ENCODE measurements at places on chromosomes 3 and 15.

DNA sequence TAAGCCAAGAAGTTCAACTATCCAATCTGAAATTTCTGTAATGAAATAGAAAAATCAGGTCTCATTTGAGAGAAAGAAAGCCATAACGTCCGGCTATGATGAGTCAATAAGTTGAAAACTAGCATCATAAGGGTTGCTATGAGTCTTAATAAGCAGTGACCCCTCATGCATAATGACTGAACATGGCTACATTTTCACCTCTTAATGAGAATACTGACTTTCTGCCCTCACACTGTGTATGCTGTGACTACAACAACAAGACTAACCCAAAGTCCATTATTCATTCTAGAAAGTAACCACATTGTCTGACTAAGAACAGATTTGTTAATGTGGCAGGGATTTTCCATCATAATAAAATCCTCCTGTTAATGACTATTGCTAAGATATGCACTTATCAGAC lies 884.0 kb upstream of the CADM2 start:
- DNase-seq: no peak

GRCh38 chr3:140924097-140924873 lies 17.4 kb upstream of the SLC25A36 start:
- no peak for DNase-seq

DNA sequence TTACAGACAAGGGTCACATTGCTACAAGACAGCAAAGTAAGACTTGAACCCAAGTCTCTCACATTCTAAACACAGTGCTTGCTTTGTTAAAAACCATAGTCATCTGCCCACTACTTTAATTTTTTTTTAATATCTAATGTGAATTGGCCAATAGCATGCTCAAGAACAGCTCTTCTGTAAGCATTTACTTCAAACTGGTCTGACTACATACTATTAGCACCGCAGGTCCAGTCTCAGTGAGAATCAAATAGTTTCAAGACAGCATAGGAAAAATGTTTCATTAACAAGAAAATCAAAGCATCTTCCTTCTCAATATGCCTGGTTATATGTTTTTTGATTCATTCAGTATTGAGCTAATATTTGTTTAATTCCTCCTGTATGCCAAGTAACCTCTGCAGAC lies 419.9 kb downstream of the ERC2 start:
- DNase-seq: no peak

- DNase-seq: no peak
These were observed 18.0 kb downstream of the SPPL2A start for GRCh38 chr15:50747523-50747922.

DNA sequence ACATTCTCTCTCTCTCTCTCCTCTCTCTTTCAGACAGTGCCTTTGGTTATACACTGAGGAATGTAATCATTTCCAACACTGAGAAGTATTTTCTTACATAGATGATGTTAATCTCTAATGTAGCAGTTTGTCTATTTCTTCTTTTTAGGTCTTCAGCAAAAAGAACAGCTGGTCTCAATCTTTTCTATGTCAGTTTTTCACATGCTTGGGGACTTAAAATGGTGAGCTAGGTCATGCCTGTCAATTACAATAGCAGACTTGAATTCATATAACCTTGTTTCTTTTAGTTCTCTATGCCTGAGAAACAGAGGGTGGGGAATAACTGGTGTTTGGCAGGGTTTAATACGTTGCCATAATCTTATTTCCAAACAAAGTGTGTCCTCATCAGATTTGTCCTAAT lies 786.2 kb downstream of the SQOR start:
- no peak for DNase-seq

DNA sequence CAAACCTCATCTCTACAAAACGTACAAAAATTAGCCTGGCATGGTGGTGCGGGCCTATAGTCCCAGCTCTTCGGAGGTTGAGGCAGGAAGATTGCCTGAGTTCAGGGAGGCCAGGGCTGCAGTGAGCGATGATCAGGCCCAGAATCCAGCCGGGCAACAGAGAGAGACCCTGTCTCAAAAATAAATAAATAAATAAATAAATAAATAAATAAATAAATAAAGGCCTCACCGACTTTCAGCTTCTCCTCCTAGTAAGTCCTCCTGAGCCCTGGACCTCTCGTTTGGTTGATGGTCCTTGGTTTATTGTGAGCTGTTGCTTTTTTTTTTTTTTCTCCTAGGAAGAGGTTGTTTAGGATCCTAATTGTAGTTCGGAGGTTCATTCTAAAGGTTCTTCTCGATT lies 25.1 kb downstream of the WDR73 start:
- no peak for DNase-seq

DNA sequence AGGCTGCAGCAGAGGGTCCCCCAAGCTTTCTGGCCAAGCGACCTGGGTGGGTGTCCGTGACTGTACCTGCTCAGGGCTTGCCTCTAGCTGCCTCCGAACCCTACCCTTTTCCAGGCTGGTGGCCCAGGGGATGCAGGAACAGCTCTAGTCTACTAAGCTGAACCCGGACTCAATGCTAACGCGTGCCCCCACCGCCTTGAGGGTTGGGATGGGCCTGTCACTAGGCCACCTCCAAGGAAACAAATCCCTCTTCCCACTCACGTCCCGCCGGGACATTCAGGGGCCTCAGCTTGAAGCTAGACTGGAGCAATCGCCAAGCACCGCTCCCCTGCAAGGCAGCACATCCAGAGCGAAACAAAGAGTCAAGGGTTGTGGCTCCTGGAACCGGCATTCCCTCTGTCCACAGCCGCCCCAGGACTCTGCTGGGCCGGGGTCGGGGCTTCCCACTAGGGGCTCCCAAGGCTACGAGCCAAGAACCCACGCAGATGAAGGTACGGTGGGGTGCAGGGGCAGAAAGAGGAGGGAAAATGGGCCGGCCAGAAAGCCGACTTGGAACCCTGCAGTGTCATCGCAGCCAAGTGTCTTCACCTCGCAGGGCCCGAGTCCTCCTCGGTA lies 2.9 kb downstream of the FBXL22 start:
- DNase-seq: no peak

- DNase-seq: no peak
These were observed 114.3 kb downstream of the FAM43A start for GRCh38 chr3:194800002-194800401.

GRCh38 chr3:51943451-51944391 lies 1.6 kb downstream of the PARP3 start:
- DNase-seq: no peak

GRCh38 chr3:43162230-43163084 lies 56.6 kb upstream of the POMGNT2 start:
- DNase-seq: no peak

DNA sequence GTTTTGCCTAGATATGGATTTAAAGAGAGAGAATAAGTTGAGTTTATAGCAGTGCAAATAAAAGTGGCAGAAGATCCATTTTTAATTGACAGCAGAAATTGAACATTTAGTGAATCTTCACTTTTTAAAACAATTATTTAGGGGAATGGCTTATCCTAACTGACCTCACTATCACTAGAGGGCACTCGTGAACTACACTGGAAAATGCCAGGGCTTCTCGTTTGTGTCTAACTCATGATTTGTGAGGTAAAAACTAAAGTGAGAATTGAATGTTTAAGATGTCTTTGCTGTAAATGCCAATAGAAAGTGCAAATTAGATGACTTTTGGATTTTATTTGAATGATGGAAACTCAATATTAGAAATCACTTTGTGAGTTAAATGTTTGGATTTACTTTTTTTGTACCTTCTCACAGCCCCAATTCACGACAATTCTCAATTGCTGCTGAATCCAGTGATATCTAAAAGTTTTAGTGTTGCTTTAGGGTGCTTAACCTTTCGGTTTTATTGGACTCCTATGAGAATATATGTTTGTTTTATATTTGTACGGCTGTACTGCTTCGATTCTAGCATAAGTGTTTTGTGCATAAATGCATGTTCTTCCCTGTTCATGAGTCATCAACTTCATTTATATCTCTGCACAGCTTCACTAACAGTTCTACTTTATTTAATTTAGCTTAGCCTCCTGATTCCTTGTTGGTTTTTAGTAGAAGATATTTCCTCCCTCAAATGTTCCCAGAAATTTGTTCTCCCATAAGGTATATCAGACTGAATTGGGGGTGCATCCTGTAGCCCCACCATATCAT lies 462.1 kb downstream of the MFSD1 start:
- DNase-seq: no peak

GRCh38 chr3:185949515-185949914 lies 11.7 kb upstream of the TRA2B start:
- no peak for DNase-seq

DNA sequence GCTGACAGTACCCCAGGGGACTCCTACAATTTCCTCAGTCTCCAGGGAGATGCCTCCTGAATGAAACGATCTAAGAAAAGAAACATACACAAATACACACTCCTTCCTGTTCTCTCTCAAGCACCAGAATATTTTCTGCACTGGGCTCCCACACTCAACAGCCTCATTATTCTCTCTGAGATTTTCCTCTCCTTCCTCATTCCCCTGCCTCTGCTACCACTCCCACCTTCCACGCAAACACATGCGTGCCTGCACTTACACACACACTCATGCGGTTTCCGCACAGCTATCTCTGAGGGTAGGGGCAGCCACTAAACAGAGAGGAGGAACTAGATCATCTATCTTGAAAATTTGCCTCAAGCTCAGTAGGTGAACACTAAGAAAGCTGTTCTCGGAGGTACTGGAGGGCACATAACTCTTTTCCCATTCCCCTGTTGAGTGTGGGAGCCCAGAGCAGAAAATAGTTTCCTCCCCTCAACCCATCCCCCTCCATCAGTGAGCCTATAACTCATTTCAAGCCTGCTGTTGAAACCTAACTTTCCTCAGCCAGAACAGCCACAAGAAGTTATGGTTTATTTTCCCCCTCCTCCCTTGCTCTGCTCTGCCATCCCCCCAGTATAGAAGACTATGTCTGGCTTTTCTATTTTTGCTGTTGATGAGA lies 30.5 kb upstream of the TIPARP start:
- no peak for DNase-seq

- no peak for DNase-seq
These were observed 44.6 kb downstream of the BDH1 start for GRCh38 chr3:197511130-197511529.

GRCh38 chr3:29864809-29865208 lies 583.9 kb downstream of the RBMS3 start:
- DNase-seq: no peak
